Immature natural killer cell (primary cell): ENCODE measurements at places on chromosomes 1 and 21. TPM values are rescaled to one million over a fixed set of nuclear protein-coding genes. Genes with fewer than 3 reads are reported as not detected.

Gene SH2D2A
- 76.4 TPM for polyA plus RNA-seq

Gene WNT9A
- polyA plus RNA-seq, result not detected

Gene ERICH3
- polyA plus RNA-seq, result 0.18 TPM

Gene FASLG
- polyA plus RNA-seq, result 20.7 TPM

Gene IGSF9
- not detected for polyA plus RNA-seq

Gene ACOT11
- 0.44 TPM for polyA plus RNA-seq

Gene DDR2
- 0.02 TPM for polyA plus RNA-seq

Gene NR5A2
- polyA plus RNA-seq, result not detected

Gene GBP7
- polyA plus RNA-seq, result not detected

Gene CD1E
- polyA plus RNA-seq, result not detected

DNA sequence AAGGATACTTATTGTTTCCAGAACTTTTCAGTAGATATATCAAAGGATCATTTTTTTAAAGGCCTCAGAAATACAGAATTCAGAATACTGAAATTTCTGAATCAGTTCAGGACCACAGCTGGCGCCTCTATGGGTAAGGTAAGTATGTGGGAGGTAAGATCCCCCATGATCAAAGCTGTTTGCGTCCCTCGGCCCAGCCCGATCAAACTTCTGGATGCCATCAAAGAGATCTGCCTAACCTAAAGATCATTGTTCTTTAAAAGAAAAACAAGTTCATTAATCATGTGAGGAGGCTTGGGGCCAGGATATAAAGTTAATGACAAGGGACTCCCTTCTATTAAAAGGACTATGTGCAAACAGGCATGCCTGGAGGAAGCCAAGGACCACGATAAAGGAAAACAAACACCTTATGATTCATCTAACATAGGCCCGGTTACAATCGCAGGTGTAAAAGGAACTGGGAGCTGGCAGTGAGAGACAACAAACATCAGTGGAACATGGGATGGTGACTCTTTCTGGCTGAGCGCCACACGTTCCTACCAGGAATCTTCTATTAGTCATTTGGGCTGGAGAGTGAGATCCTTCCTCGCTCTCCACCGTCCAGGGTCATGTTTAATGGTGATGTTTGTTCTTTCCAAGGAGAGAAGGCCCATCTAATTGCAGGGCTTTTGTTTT is 2.8 kb upstream of the BACE2 start:
- peaks cover 8% of the 10 kb centered on the region for H3K27me3 ChIP-seq
- H3K27ac ChIP-seq, result no peak overlapping the region
- peaks cover 7% of the 10 kb centered on the region for H3K4me1 ChIP-seq
- DNase-seq, result no peak
- H3K36me3 ChIP-seq, result no peaks in the 10 kb centered on the region

DNA sequence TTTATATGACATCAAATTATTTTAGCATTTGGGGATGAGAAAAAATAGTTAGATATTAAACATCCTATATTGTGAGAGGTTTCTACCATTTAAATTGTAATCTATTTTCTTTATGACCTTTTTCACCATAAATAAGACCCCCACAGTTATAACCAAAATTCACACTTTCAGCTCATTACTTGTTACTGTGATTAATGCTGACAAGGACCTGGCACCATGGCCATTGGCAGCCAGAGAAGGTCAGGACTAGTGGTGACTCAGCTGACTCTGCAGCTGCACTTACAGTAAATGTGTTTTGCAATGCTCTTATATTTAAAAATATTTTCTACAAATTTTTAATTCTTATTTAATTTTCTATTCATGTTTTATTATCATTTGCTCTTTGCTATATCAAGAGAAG is 133.3 kb upstream of the C1orf105 start:
- no peak overlapping the region for H3K27ac ChIP-seq
- H3K4me3 ChIP-seq, result no peak overlapping the region
- H3K27me3 ChIP-seq, result peaks cover 2% of the 10 kb centered on the region
- no peak for DNase-seq

GRCh38 chr1:226982451-226983177 is 42.5 kb downstream of the COQ8A start:
- no peak overlapping the region for H3K4me3 ChIP-seq
- H3K27me3 ChIP-seq, result peaks cover 4% of the 10 kb centered on the region
- H3K36me3 ChIP-seq, result peaks cover 6% of the 10 kb centered on the region
- H3K27ac ChIP-seq, result no peak overlapping the region
- H3K4me1 ChIP-seq, result no peaks in the 10 kb centered on the region

GRCh38 chr1:55893155-55893554 is 678.0 kb upstream of the USP24 start:
- no peak for DNase-seq
- H3K4me3 ChIP-seq, result no peak overlapping the region
- peaks cover 3% of the 10 kb centered on the region for H3K27me3 ChIP-seq
- no peak overlapping the region for H3K27ac ChIP-seq
- H3K36me3 ChIP-seq, result no peaks in the 10 kb centered on the region
- H3K4me1 ChIP-seq, result no peaks in the 10 kb centered on the region

GRCh38 chr1:153608742-153609584 is 4.0 kb downstream of the S100A16 start:
- DNase-seq, result no peak
- no peaks in the 10 kb centered on the region for H3K4me1 ChIP-seq

- no peaks in the 10 kb centered on the region for H3K36me3 ChIP-seq
- peaks cover 5% of the 10 kb centered on the region for H3K27me3 ChIP-seq
- H3K27ac ChIP-seq, result no peak overlapping the region
- no peak overlapping the region for H3K4me3 ChIP-seq
- no peaks in the 10 kb centered on the region for H3K4me1 ChIP-seq
Observed at GRCh38 chr21:25518491-25518911, 88.8 kb downstream of the MRPL39 start.

- H3K27me3 ChIP-seq, result peaks cover 1% of the 10 kb centered on the region
- H3K4me1 ChIP-seq, result no peaks in the 10 kb centered on the region
Observed at GRCh38 chr1:220818421-220819173, 31.9 kb downstream of the MTARC1 start.

GRCh38 chr1:108534759-108535158 is 25.1 kb upstream of the EEIG2 start:
- H3K27me3 ChIP-seq, result peaks cover 8% of the 10 kb centered on the region
- peaks cover 5% of the 10 kb centered on the region for H3K36me3 ChIP-seq
- no peaks in the 10 kb centered on the region for H3K4me1 ChIP-seq

DNA sequence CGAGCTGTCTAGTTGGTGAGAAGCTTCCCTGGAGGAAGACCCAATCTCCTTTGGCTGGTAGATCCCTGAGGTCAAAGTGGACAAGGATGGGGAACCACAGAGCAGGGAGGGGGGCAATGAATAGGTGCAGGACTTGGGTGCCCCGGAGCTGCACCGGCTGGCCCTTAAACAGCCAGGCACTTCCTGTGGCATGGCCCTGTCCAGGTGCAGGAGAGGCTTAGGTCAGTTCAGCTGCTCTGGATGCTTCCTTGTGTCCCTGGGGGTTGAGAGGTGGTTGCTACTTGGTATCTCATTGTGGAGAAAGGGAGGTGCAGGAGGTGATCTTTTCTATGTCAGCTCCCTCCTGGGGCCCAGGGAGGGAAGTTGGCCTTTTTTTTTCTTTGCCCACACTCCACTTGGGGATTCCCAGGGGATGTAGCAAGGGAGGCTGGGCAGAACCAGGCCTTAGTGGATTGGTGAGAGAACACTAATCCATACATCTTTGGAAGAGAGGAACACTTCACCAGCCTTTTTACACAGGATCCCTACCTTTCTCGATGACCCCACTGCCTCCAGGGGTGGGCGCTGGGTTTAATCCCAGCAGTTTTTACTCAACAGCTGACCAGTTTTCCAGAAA is 1.2 kb upstream of the ST3GAL3 start:
- H3K4me1 ChIP-seq, result peaks cover 19% of the 10 kb centered on the region
- H3K27me3 ChIP-seq, result peaks cover 5% of the 10 kb centered on the region
- H3K27ac ChIP-seq, result no peak overlapping the region
- peaks cover 17% of the 10 kb centered on the region for H3K36me3 ChIP-seq

DNA sequence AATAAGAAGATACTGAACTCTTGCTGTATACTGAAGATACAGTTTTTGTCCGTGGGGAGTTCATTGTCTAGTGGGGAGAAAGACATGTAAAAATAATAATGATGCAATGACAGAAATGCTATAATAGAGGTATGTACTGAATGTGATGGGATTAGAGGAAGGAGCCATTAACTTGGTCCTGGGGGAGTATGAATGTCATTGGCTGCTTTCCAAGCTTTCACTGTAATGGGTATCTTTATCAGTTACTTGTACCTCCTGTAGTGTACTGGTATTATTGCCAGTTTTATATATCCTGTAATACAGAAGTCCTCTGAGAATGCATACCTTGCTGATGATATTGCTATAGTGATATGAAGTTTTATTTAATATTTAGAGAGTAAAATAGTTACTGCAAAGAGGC is 7.4 kb downstream of the BTBD8 start:
- peaks cover 44% of the 10 kb centered on the region for H3K36me3 ChIP-seq
- no peak overlapping the region for H3K27ac ChIP-seq
- peaks cover 1% of the 10 kb centered on the region for H3K4me1 ChIP-seq
- H3K4me3 ChIP-seq, result no peak overlapping the region
- no peak for DNase-seq
- H3K27me3 ChIP-seq, result no peaks in the 10 kb centered on the region

DNA sequence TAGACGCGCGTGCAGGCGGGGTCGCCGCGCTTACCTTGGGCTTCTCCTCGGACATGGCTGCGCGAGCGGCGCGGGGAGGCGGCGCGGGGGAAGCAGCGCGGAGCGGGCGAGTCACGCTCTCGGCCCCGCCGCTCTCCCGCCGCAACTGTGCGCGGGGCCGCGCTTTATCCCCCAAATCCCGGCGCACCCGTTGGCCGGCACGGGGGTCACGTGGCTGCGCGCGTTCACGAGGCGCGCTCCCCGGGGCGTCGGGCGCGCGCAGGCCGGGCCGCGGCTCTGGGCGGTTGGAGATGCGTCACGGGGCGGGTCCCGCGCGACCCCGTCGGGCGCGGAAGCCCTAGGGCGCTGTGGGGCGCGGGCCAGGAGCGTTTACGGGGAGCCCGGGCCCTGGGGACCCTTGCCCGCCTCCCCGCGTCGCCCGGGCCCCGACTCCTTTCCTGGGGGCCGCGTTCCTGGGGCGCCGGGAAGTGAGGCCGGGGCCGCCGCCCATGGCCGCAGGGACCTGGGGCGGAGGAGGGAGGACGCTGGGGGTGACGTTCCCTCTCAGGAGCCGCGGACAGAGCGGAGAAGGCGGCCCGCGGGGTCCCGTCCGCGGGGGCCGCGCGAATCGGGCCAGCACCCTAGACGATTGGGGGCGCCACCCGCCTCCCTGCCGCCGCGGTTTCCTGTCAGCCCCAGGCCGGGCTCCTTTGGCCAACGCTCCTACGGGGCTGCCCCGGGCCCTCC is at the start of gene SUMO3:
SUMO3 (minus strand) TSS at position 149 of the 726 bp plus-strand sequence; CDS start at position 55, 94 bp downstream.
- peaks cover 10% of the 10 kb centered on the region for H3K4me1 ChIP-seq
- no peaks in the 10 kb centered on the region for H3K36me3 ChIP-seq
- H3K4me3 ChIP-seq, result peak within 1 kb of the TSS; percentile 61
- peak within 1 kb of the TSS; percentile 57 for H3K27ac ChIP-seq
- DNase-seq, result peak; percentile 91

DNA sequence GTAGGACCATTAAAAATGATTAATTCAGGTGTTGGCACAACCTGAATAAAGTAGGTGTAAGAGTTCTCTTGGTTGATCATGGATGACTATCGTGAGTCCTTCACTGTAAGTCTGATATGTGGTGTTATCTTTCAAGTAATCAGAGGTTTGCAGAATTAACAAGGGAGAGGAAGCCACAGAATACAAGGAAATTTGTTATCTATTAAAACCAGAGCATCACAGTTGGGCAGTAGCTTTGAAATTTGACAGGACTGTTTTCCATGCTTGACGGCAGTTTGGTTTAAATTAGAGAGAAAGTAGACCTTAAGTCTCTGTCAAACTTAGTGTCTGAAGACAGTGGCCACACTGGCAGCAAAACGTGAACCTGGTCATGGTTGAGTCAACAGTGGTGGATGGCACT is 139.5 kb upstream of the KCNK2 start:
- no peak for DNase-seq
- no peaks in the 10 kb centered on the region for H3K36me3 ChIP-seq
- H3K4me1 ChIP-seq, result no peaks in the 10 kb centered on the region
- no peak overlapping the region for H3K4me3 ChIP-seq
- H3K27ac ChIP-seq, result no peak overlapping the region
- no peaks in the 10 kb centered on the region for H3K27me3 ChIP-seq

DNA sequence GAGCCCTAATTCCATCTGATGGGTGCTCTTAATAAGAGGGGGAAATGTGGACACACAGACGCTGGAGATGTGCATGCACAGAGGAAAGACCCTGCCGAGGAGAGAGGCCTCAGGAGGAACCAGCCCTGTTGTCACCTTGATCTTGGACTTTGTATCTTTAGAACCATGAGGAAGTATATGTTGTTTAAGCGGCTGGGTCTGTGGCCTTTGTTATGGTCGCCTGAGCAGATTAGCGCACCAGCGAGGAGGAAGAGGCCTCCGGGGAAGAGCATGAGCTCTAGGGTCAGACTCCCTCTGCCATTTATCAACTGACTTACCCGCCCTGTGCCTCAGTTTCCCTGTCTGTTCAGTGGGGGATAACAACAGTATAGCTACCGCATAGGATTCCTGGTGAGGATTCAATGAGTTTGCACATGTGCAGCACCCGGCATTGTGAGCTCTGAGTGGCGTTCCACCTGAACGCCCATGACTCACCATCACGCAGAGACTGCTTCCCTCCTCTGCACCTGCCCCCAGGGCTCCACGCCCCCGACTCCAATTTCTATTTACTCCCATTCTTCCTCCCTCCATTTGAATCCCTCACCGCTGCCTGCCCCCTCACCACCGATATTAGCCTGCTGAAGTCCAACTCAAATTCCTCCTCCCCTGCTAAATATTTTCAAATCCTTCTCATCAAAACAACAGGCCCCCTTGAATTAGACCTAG is 67.2 kb downstream of the ATP5PO start:
- H3K36me3 ChIP-seq, result no peaks in the 10 kb centered on the region
- no peaks in the 10 kb centered on the region for H3K4me1 ChIP-seq
- H3K27ac ChIP-seq, result no peak overlapping the region

DNA sequence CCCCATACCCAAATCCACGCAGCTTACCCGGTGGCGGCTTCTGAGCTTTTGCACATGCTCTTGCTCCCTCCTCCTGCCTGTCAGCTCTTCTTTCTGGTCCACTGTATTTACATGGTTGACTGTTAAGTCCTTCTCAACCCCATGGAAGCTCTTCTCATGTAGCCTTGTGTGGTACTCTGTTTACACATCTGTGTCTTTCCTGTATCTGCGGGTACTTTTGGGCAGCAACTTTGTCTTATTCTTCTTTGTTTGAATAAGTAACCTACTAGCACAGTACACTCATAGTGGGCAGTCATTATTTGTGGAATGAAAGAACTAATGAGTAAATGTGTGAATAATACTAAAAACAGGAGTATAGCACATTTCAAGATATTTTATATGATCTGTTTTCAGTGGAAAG is 88.5 kb upstream of the GPR88 start:
- peaks cover 38% of the 10 kb centered on the region for H3K4me1 ChIP-seq
- H3K4me3 ChIP-seq, result no peak overlapping the region
- peak overlapping the region; percentile 16 for H3K27ac ChIP-seq
- DNase-seq, result no peak
- peaks cover 9% of the 10 kb centered on the region for H3K36me3 ChIP-seq

- H3K27ac ChIP-seq, result no peak overlapping the region
- H3K27me3 ChIP-seq, result no peaks in the 10 kb centered on the region
- H3K4me3 ChIP-seq, result no peak overlapping the region
- DNase-seq, result no peak
- no peaks in the 10 kb centered on the region for H3K4me1 ChIP-seq
- no peaks in the 10 kb centered on the region for H3K36me3 ChIP-seq
Observed at GRCh38 chr1:178143730-178144690, 50.1 kb downstream of the RASAL2 start.

GRCh38 chr1:246270236-246270635 is 236.8 kb downstream of the SMYD3 start:
- no peak overlapping the region for H3K4me3 ChIP-seq
- H3K4me1 ChIP-seq, result no peaks in the 10 kb centered on the region
- no peaks in the 10 kb centered on the region for H3K36me3 ChIP-seq

GRCh38 chr1:229756666-229757065 is 130.6 kb downstream of the URB2 start:
- peaks cover 2% of the 10 kb centered on the region for H3K27me3 ChIP-seq
- H3K27ac ChIP-seq, result no peak overlapping the region
- H3K36me3 ChIP-seq, result no peaks in the 10 kb centered on the region
- peaks cover 4% of the 10 kb centered on the region for H3K4me1 ChIP-seq
- H3K4me3 ChIP-seq, result no peak overlapping the region
